OCI-LY7 (cell line): ENCODE measurements at places on chromosomes 4 and X. TPM values are rescaled to one million over a fixed set of nuclear protein-coding genes. Genes with fewer than 3 reads are reported as not detected.

- DNase-seq: peak; percentile 38
Observed at GRCh38 chr4:73608689-73609594, 11.3 kb downstream of the RASSF6 start.

DNA sequence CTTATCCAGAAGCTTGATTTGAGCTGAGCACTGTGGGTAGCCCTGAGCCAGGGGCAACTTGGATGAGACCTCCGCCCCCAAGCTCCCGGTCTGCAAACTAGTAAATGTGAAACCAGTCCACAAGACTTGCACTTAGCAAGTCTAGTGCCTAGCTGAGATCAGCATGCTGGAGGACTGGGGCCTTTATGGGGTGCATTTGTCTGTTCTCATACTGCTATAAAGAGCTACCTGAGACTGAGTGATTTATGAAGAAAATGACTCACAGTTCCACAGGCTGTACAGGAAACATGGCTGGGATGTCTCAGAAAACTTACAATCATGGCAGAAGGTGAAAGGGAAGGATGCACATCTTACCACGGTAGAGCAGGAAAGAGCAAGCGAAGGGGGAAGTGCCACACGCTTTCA lies 42.1 kb upstream of the HOPX start:
- no peak for DNase-seq

DNA sequence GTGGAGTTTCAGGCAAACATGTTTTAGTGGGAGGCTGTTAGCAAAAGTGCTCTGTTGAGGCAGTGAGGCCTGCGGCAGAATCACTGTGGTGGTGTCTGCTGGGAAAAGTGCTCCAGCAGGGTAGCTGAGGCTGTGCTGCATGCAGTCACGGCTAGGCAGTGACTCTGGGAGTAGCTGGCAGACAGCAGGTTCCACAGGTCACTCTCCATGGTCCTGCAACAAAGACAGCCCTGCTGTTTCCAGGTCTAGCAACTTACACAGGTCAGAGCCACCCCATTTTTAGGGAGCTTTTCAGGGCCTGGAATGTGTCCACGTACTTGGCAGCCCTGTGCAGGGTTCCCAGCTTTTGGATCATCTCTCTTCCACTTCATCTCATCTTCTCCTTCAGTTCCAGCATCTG lies 184.3 kb downstream of the NAA11 start:
- DNase-seq: no peak

DNA sequence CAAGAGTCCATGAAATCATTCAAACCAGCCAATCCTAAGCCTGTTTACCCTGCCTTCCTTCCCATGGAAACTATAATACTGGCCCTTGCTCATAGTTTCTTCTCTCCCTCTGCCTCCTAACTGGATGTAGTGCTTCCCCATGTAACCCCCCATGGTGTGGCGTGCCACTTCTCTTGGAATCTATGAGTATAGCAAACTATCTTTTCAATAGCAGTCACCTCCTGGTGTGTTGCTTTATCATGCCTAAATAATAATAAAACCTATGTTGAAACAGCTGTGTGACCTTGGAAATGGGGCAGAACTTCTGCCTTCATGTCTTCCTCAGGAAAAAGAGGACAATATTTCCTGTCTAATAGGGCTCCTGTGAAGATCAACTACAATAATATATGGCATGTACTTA lies 234.8 kb upstream of the EDNRA start:
- DNase-seq: no peak

GRCh38 chrX:45445745-45446412 lies 245.2 kb upstream of the DIPK2B start:
- DNase-seq: no peak

- DNase-seq: no peak
Observed at GRCh38 chr4:107299646-107300045, 263.5 kb upstream of the DKK2 start.

DNA sequence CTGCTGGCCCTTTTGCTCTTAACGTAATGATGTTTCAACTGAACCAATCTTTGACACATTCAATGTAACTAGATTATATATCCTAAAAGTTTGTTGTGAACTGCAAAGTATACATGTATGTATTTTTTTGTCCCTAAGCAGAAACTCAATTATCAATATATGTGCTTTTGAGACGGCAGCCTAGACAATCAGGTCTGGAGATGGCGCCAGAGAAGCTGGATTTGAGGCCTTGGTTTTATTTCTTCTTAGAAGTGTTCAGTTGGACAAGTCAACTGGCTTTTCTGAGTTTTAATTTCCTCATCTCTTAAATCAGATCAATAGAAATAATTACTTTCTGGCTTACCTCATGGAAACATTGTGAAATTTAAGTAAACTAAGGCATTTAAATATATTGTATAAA lies 62.5 kb downstream of the DCAF8L1 start:
- DNase-seq: no peak

- no peak for DNase-seq
Observed at GRCh38 chr4:145679991-145680455, at the start of gene C4orf51. Gene C4orf51 (plus strand): TSS chr4:145680146. CDS start chr4:145680204, 58 bp downstream.

DNA sequence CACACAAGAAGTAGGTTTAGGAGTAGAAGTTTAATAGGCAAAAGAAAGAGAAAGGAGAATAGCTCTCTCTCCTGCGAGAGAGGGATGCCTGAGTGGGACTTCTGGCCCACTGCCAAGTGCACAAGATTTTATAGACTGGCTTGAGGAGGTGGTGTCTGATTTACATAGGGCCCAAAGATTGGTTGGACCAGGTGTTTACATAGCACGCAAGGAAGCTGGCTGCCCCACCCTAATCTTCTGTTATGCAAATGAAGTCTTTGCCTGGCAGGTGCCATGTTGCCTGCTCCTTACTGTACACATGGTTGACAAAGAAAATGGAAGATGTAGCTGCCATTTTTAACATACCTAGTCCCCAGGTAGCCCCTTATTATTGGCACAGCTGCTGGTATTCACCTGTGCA lies 170.8 kb upstream of the GATB start:
- no peak for DNase-seq

DNA sequence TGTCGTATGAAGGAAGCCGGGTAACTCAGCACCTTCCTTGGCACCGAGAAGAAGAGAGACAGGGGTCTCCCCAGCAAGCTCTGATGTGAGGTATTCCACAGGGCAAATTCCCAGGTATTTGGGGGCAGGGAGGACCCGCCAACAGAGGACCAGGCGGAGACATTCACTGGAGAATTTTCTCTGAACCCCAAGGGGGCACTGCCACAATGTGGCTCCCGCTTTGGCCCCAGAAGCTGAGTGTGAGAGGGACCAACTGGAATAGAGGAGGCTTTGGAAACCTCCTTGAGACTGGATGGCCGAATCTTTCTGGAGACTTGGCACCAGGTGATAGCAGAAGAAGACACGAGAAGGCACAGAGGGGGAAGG lies 735 bp upstream of the GABRE start:
- no peak for DNase-seq

- no peak for DNase-seq
Observed at GRCh38 chrX:1781766-1782165, 166.9 kb downstream of the ASMT start.

DNA sequence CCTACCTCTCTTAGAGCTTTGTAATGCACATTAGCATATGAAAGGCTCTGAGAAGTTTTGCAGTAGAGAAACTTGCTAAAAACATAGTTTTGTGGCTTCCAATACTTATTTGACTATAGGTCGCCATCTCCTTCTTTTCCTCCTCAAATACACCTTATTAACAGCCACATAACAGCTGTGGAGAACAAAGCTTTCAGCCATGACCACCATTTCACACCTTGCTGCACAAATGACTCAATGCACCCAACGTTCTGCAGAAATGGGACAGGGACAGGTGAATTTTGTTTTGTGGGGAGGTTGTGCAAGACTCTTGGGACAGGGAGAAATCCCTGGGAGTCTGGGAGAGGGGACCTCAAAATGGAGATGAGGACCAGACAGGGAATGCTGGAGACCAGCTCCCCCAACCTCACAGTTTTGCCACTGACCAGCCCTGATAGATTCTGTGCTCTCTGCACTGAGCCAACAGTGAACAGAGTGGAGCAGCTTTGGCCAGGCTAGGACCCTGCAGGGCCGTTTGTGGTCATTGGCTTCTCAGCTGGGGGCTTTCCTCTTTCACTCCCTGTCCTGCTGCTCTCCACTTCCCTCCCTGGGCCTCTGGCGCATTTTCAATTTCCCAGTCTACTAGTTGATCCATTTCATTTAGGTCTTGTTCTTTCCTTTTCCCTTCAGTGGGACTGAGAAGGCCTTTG lies 16.6 kb downstream of the FRMPD3 start:
- peak; percentile 82 for DNase-seq

DNA sequence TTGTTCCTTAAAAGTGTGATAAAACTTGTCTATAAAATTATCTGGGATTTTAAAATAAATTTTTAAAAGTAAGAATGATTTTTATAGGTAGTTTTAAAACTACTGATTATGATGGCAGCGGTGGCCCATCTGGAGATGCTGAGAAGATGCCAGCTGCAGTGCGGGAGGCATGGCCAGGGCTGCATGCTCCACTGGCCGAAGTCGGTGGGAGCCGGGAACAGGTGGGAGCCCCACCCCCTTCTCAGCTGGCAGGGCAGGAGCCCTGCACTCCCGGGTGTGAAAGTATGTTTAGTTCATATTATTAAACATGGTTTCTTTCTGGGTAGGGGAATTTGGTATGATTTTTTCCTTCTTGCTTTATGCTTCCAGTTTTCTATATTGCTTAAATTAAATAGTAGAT lies 63.8 kb downstream of the CORIN start:
- no peak for DNase-seq

DNA sequence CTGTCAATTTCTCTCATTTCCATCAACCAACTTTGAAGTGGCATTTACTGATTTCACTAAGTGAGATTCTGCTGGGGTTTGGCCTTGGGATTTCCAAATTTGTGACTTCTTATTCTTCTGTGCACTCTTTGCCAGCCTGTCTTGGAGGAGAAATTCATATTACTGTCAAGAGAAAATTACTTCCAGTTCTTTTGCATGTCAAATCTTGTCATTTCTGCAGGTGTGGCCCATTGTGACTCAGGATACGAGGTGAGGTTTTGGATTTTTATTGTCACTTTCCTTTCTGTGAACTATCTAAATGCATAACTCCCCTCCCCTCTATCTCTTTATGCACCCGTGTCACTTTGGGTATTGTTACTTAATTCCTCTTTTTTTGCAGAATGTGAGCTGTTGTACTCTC lies 102.6 kb upstream of the GUCY1A1 start:
- DNase-seq: no peak

- DNase-seq: no peak
Observed at GRCh38 chr4:145870155-145871020, 68.2 kb downstream of the ZNF827 start.

- DNase-seq: no peak
Observed at GRCh38 chr4:99084595-99084994, 4.0 kb downstream of the ADH5 start.

DNA sequence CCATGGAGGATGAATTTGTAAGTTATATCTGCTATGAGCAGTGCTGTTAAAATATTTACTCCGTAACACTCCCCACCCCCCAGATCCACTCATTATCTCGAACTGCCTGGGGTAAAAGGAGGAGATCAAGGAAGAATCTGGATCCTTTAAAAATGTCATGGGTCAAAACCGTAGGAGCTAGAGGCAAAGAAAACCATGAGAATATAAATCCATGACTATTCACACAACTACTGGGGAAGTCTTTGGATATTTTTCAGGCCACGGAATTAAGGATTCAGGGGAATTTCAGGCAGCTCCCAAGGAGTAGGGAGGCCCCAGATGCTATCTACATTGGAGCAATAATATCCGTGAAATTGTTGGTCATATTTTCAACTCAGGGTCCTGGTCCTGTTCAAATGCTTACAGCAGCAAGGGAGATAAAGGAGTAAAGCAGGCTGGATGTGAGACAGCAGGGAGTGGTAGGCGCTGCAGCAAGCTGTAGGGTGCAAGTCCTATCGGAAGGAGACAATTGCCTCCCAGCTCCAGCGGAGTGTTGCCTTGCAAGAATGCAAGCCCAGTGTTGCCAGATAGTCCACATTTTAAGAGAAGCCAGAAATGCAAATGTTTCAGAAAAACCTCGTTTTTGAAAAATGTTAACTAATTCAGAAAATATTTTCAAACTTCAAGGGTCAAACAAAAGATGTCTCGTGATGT lies 116.2 kb upstream of the KIT start:
- no peak for DNase-seq

GRCh38 chr4:73725985-73726384 lies 14.4 kb upstream of the CXCL8 start:
- DNase-seq: no peak

GRCh38 chrX:136759968-136760367 lies 20.8 kb downstream of the ARHGEF6 start:
- DNase-seq: peak; percentile 44

- no peak for DNase-seq
Observed at GRCh38 chr4:136103616-136104015, 1428.7 kb downstream of the PCDH18 start.

GRCh38 chr4:172819353-172819752 lies 349.3 kb upstream of the GALNT7 start:
- no peak for DNase-seq

DNA sequence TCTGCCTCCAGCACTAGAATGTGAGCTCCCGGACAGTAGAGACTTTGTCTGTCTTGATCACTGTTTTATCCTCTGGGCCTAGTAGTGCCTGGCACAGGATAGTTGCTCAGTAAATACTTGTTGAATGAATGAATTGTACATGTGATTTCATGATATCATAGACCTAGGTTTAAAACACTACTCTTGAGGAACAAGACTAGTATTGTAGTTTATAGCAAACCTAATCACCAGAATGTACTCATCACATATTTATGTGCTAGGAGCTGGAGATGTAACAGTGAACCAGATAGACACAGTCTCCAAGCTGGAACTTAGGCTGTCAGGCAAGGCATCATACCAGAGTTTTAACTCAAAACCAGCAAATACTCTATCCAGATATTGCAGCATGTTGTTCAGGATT lies 23.5 kb downstream of the GAB3 start:
- DNase-seq: no peak

- DNase-seq: no peak
Observed at GRCh38 chrX:136214551-136214950, 36.6 kb downstream of the MAP7D3 start.

DNA sequence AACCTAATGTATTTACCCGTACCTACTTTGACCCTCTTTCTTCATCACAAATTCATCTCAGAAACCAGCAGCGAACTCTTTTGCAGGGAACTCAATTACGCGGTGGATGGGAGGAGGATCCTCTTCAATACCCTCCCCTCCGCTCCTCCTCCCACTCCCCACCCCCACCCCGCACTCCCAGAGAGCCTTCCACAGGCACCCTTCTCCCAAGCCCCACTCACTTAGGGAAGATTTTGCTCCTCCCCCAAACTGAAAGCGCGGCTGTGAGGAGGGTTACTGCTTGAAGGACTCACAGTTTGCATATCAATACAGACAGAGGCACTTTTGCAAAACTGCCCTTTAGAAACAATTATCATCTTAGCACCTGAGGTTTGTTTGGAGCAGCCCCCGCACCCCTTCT lies 960 bp upstream of the IL1RAPL1 start:
- DNase-seq: no peak

Gene ADAM29
- 1.1 and 1.2 TPM in 2 replicates for total RNA-seq

Gene CYTL1
- not detected in 2 replicates for total RNA-seq

Gene CT45A10
- total RNA-seq: not detected in 2 replicates

Gene SLITRK4
- total RNA-seq: not detected in 2 replicates

Gene BEX1
- total RNA-seq: not detected in 2 replicates

Gene CTAG1A
- total RNA-seq: not detected in 2 replicates

Gene PHKA1
- total RNA-seq: not detected in 2 replicates

Gene SGCB
- total RNA-seq: 17.5 and 20.2 TPM in 2 replicates

Gene PPM1K
- total RNA-seq: 80.0 and 87.7 TPM in 2 replicates

Gene HELT
- not detected in 2 replicates for total RNA-seq

Gene BRS3
- not detected in 2 replicates for total RNA-seq

Gene ASB9
- not detected in 2 replicates for total RNA-seq

Gene LEF1
- total RNA-seq: 223 and 306 TPM in 2 replicates

Gene GAGE1
- not detected in 2 replicates for total RNA-seq

Gene CT45A3
- not detected in 2 replicates for total RNA-seq

Gene HSFX2
- total RNA-seq: not detected in 2 replicates

Gene POF1B
- total RNA-seq: 6.2 and 6.3 TPM in 2 replicates

Gene TMPRSS11E
- not detected in 2 replicates for total RNA-seq

Gene MAGEH1
- total RNA-seq: 10.4 and 10.8 TPM in 2 replicates
